ENCODE measurements at places on chromosomes 5 and 9.
A peak's percentile ranks its signal among the peaks of the same experiment; 100 is the strongest.

GRCh38 chr9:91948101-91948596 lies 1.9 kb downstream of the ROR2 start:
- no peak for DNase-seq

- no peak for DNase-seq
These were observed 620.2 kb upstream of the DMAC1 start for GRCh38 chr9:8419596-8420275.

DNA sequence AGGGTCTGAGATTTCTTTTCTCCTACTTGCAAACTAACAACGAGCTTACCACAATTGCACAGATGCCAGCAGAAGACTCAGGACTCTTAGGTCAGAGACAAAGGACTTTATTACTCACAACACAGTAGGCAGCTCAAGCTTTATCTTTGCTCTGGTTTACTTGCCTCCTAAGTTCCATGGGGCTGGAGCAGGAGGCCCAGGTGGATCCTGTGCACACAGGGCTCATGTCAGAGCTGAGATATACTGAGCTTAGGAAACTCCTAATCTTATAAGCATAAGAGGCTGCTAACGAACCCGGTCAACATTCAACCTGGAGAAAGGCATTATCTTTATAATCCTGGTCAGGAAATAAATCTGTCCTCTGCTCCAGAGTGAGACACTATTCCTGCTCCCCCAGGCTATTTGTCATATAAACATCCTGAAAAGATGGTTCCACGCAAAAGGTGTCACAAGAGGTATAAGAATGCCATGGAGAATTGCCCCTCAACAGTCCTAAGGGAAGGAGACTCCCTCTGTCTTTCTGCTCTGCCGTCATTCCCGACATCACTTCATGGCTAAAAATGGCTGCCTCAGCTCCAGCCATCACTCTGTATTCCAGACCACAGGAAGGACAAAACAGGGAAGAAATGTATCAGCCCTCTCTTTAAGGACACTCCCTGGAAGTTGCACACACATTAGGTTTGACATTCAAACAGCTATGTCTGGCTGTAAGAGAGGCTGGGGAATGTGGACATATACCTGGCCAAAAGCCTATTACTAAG lies 16.2 kb downstream of the DUSP1 start:
- no peak for DNase-seq

DNA sequence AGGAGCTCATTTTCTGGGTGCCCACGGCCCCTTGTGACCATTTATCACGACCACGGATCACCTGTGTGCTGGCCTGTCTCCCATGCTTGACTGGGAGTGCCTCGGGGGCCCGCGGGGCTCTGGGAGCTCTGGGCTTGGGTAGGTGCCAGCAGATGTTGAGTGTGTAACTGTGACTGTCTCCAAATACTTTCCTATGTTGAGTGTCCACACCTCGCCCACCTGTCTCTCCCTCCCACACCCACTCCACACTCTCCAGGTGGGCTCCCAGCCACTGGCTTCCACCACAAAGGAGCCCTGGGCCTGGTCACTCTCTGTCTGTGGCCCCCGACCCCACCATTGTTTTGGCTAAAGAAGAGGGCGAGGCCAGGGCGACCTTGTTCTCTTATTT lies 196.4 kb downstream of the CDK5RAP2 start:
- DNase-seq = no peak

GRCh38 chr9:88523056-88523455 lies 11.9 kb upstream of the NXNL2 start:
- no peak for DNase-seq

DNA sequence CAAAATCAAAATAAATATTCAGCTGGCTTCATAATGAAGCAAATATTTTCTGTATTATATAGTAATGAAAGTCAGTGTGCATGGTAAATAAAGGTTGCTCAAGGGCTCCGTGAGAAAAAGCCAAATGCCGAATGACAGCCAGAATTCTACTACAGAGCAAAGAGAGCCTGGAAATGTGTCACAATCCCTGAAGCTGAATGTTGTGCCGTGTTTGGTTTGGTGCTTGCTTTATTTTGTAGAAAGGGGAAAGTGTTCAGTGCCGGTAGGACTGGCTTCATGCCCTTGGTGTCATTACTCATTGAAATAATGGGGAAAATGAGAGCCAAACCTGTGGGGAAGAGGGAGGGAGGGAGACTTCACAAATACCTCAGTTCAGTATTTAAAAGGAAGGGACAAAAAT lies 26.8 kb upstream of the ADAMTSL1 start:
- DNase-seq = no peak

DNA sequence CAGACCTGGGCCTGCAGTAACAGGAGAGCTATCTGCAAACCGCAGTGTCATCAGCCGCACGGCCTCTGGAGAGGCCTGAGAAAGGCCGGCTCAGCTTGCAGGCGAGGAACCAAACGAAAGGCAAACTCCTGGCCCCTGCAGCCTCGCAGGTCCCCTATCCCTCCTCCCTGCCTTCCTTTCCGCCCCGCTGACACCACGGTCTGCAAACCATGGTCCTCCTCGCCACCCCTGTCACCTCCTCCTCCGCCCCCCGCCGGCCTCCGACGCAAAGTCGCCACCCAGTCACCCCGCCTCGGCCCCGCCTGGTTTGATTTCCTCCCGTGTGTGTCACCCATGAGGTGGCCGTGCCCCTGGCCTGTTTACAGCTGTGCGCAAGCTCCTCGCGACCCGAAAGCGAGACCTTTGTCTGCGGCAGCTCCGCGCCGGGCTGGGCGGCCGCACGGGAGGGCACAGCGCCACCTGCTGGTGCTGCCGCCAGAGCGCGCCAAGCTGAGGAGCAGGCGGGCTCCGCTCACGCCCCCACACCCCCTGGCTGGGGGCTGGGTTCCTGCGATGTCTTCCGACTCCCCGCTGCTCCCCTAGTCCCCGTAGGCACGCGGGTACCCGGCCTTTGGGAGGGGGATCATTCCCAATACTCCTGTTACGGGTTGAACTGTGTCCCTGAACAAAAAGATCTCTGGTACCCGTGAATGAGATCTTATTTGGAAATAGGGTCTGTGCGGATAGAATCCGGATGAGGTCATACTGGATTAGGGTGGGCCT lies 19.4 kb downstream of the GBGT1 start:
- DNase-seq = peak; percentile 37

DNA sequence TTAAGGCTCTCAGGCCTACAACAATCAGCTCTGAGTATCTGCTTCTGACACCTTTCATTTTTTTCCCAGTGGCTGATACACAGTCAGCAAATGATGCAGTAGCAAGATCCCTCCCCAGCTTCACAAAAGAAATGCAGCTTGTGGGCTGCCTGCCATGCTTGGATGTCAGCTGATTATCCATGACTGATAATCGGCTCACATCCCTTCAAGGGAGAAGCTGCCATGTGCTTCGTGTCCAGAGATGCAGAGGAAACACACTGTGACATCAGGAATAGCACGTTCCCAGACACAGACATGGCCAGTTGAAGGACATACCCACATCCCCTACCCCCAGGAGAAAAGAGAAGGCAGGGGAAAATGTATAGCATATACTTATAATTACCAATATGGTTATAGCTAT lies 27.9 kb downstream of the TMEM215 start:
- no peak for DNase-seq

- DNase-seq = no peak
These were observed at the start of gene GDNF for GRCh38 chr5:37839407-37840052. Gene GDNF, minus strand, starts transcription at chr5:37840041. Its CDS starts 5,245 bp downstream, at chr5:37834796.

DNA sequence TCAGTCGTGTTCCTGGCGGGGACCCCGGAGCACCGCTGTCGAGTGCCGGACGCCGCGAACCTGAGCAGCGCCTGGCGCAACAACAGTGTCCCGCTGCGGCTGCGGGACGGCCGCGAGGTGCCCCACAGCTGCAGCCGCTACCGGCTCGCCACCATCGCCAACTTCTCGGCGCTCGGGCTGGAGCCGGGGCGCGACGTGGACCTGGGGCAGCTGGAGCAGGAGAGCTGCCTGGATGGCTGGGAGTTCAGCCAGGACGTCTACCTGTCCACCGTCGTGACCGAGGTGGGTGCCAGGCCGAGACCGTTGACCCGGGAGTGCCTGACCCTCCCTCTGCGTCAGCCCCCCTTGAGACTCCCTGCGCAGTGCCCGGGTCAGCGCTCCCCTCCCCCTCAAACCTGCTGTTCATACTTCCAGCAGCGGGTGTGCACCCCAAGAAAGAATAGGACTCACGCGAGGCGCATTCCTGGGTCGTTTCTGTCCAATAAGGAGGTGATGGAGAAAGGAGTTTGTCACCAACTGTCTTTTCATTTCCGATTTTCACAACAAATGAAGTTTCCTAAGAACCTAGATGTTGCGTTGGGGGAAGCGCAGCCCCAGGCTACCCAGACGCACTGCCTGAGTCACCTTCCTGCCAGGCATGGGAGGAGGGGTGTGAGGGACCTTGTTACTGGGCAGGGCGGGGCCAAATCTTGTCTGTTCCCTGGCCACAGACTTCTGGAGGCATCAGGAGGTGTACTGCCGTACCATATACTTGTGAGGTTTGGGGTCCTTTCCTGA lies 722 bp downstream of the SLC22A4 start:
- no peak for DNase-seq

DNA sequence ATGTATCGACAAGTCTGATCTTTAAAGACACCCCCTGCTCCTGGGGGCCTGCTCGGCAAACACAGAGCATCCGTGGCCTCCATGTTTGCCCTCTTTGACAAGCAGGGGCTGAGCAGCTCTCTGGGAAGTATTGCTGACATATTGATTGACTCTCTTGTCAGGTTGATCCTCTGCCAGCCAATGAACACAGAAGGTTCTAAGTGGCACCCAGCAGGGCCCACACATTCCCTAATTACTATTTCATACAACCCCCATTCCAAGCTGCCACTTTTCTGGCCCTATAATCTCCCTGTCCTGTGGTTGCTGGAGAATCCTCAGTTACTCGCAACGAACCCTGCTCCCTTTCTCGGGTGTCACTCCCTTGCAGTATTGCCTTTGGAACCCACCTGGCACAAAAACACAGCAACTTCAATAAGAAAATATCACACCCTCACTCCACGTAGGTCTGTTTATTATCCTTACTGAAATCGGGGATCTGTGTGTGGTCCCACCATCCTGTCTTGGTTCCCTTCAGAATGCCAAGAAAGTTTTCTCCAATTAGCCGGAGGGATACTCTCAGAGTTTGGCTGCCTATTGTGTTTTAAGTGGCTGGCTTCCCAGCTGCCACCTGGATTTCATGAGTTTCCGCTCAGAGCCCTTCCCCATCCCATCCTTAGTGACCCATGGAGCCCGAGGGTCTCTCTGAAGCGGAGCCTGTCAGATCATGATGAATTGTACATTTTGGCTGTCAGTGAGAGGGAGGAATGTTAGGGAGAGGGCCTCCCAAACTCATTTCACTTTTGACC lies 249.0 kb upstream of the WWC1 start:
- DNase-seq = no peak

GRCh38 chr9:1231998-1232919 lies 182.1 kb downstream of the DMRT2 start:
- DNase-seq = no peak

Measured in activated naive CD4-positive, alpha-beta T cell (primary cell).